ENCODE measurements at places on chromosomes 3 and 15. TPM values are rescaled to one million over a fixed set of nuclear protein-coding genes. Genes with fewer than 3 reads are reported as not detected.

The SPG21 gene
- total RNA-seq, result 43.5 TPM

GRCh38 chr15:85828126-85828525, 33.4 kb upstream of the KLHL25 start:
- no peak for DNase-seq

GRCh38 chr3:50242381-50242770, 6.4 kb downstream of the GNAI2 start:
- DNase-seq, result no peak

- no peak for DNase-seq
Observed at GRCh38 chr3:14016900-14017475, 107.7 kb downstream of the CHCHD4 start.

DNA sequence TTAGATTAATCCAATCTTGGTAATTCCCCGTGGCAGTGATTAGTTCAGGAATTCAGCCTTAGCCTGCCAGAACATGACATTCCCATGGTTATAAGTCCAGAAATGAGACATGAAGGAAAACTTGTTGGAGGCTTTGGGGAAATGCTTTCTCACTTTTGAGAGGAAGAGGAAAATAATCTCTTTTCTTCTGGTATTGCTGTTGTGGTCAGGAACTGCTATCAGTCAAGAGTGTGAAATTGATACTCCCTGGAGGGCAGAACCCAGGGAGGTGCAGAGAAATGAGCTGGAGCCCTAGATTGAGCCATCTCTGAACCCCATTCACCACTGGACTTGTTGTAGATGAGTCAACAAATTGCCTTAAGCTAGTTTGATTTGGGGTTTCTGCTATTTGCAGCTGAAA, 38.6 kb upstream of the APH1B start:
- DNase-seq, result peak; percentile 84

- no peak for DNase-seq
Observed at GRCh38 chr3:95626107-95626506, 1188.3 kb upstream of the EPHA6 start.

DNA sequence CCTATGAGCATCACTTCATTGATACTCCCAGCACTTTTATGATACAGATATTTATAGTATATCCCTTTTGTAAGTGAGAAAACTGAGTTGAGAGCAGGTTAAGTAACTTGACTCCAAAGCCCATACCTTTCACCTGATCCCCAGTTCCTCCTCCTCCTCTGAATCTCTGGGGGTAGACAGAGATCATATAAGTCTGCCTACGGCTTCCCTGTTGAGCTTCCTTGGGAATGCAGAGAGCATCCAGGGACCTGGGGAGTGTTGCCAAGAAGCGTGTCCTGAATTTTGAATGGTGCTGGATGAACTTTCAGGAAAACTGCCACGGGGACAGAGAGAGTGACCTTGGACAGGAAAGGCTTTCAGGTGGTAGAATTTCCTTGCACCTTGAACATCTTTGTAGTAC, 268.5 kb downstream of the LRTM1 start:
- no peak for DNase-seq

The EPHA6 gene
- total RNA-seq, result not detected

All from Daoy (cell line).